Iris pigment epithelial cell (primary cell): ENCODE measurements at places on chromosomes 1 and 21.
A peak's percentile ranks its signal among the peaks of the same experiment; 100 is the strongest.

DNA sequence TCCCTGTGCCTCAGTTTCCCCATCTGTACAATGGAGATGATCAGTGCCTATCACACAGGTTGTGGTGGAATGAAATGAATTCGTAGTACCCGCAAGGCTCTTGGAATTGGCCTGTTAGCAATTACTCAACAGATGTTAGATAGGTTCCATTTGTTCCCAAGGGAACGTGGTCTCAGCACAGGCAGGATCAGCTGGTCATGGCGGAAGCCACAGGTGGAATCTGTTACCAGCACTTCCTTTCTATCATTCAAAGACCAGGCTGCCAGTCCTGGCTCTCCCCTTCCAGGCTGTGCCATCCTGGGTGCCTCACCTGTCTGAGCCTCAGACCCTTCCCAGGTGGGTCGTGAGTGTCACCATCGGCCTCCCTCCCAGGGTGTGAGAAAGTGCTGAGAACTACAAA is 61.5 kb downstream of the FBXO2 start:
- DNase-seq = no peak

GRCh38 chr1:221166559-221167318 is 287.5 kb downstream of the HLX start:
- DNase-seq = no peak

GRCh38 chr1:181148636-181149035 is 60.1 kb downstream of the IER5 start:
- no peak for DNase-seq

GRCh38 chr1:201384406-201384782 is 6.9 kb upstream of the TNNT2 start:
- no peak for DNase-seq

GRCh38 chr1:109716121-109716520 is 4.1 kb downstream of the GSTM5 start:
- no peak for DNase-seq

- DNase-seq = no peak
These were observed 80.0 kb downstream of the HUNK start for GRCh38 chr21:31952828-31953227.

DNA sequence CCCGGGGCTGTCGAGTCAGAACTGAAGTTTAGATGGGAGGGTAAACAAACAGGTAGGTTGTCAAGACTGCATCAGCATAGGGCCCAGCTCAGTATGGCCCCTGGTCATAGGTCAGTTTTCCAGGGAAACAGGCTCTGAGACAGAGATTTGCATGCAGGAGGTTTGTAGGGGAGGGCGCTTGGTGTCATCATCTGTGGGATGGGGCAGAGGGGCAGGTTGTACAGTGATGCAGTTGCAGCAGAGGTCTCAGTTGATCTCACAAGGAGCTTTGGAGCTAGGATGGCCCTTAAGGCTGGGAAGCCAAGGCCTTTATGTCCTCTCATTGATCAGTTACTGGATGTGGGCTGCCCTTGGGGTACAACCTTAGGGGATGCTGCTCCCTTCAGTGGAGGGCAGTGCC is 38.5 kb upstream of the KCNA10 start:
- DNase-seq = no peak

DNA sequence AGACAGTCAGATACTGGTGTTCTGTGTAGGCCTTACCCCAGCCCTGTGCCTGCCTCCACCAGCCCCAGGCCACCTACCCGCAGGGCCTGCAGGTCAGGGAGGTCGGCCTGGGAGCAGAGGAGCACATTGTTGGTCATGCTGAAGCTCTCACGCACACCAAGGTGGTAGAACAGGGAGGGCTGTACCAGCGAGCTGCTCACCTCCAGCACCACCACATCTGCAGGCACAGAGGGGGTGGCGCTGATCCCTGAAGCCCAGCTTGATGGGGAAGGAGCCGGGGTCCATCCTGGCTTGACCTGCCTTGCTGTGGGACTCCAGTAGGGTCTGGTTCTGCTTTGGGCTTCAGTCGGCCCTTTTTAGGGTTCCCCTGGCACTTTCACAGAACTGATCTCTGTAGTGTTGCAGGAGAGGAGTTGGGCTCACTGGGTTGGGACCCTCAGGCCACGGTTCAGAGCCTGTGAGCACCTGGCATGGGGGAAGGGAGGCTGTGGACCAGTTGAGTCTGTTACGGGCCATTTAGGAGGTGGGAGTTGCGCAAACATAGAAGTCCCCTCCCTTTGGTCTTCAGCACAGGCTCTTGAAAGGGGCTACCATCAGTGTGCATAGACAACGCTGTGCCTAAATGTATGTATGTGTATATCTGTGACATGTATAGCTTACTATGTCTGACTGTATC is 1.9 kb downstream of the MAP3K6 start:
- DNase-seq = no peak

GRCh38 chr1:178660461-178660860 is 64.6 kb upstream of the RALGPS2 start:
- no peak for DNase-seq

DNA sequence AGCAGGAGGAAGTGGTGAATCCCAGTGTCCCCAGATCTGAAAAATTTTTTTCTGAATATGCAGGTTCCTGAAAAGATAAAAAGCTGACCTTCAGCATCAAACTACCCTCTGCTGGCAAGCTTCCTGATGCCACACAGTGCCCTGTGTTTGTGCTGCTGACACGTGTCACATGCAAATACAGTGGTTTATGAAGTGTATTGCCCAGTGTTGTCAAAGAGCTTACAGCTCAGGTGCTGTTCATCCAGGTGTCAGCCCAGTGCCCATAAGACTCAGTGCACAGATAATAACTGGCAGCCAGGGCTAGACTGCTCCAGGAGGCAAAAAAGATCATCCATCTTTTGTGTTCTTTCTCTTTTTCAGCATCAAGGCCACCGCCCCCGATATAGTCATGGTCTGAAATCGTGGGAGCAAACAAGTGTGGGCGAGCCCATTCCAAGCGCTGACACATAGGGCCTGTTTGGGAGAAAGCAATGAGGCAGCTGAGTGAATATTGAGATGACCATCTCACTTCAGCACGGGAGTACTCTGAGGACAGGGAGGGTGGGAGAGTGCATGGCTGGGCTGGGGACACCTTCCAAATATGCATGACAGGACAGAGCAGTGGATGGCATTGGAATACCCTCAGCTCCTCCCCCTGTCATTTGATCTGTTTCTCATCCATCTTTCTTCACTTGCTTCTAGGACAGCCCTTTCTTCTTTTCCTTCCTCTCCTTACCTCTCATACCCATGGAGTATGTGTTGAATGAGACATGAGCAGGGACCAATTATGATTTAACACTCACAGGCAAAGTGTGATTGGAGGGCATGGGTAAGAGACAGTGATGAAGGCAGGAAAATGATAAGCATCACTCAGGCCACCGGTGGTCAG is 6.4 kb upstream of the KCNK1 start:
- DNase-seq = no peak

DNA sequence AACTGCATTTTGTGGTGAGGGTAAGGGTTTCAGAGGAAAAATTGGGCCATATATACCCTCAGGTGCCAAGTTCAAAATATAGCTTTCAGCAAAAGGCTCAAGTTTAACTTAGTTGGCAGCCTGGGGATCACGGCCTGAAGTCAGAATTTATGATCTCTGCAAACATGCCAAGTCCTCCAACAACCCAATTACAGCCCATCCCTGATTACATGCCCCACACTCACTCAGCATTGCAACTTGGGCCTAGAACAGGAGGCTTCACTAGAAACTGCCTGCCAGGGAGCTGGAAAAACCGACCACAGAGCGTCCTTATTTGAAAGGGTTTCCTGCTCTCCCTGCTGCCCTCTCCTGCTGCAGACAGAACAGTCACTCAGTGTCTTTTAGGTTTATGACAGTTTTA is 12.4 kb downstream of the FYB2 start:
- DNase-seq = no peak

- DNase-seq = peak; percentile 82
These were observed 226.5 kb downstream of the SDCCAG8 start for GRCh38 chr1:243482141-243483022.

DNA sequence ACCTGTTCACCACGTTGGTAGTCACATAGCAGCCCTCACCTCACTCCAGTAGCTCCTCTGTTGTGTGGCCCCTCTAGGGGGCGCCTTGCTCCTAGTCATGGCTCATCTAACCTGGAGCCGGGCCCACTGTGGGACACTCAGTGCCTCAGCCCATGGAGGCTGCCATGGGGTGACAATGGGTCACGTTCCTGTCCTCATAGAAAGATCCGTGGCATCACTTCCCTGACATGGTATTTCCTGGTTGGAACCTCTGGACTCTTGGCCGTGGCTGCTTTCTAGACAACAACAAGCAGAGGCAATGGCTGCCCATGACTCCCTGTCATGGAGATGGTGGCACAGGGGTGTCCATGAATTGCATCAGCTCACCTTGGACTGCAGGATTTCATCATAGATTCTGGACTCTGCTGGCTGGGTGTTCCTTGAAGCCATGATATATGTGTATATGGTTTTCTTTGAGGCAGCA is 27.5 kb upstream of the SLAMF6 start:
- DNase-seq = no peak

DNA sequence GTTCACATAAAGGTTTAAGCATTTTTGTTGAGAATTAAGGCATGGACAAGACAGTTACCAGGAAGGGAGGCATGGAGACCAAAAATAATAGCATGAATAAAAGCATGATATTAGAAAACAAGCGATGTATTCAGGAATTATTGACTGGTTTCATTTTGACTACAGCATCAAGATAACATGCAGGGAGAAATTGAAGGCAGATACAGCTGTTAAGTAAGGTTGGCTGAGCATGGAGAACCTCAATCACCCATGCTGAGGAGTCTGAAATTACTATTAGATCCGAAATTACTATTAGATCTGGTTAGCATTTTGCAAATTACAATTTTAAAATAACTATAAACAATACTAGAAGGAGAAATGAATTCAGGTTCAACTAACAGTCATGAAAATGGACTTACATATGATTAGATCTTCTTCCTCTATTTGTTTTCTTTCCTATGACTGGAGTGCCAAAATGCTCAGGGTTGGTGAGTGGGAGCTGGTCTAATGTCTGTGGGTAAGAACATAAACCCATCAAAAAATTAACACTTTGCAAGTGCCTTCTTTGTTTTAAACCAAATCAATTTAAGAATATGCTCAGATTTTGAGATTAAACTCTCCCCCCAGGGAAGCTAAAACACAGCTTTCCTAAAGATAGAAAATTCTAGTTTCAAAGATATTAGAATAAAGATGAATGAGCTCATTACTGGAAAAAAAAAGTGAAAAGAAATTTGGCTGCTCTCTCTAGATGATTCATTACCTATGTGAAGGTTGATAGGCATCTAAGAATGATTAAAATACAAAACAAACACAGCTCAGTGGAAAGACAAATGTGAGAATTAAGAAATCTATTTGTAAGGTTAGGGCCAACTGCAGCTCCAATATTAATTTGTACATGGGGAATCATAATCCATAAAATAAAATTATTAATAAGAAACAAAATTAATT is 81.7 kb downstream of the ARID4B start:
- DNase-seq = peak; percentile 34
